Central memory CD8-positive, alpha-beta T cell (primary cell): ENCODE measurements at places on chromosomes 4 and X.

- no peak for DNase-seq
Observed at GRCh38 chr4:90126805-90127204, 389 bp upstream of the CCSER1 start.

- DNase-seq: no peak
Observed at GRCh38 chrX:110012818-110013485, 10.0 kb downstream of the TMEM164 start.

DNA sequence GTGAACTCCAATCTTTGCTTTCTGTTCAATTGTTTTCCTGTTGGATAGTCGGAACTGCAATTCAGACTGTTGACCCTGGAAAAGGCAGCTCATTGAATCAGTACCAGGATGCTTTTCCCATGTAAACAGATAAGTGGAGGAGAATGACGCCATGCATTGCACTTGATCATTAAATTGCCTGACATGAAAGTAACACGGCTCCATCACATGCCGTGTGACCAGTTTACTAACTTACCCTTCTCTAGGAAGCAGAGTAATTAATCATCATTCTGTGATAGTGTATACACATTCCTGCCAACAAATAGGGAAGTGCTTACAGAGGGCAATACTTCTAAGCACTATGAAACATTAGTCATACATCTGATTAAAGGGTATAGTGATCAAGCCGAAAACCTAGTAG lies 101.4 kb downstream of the PPARGC1A start:
- no peak for DNase-seq

DNA sequence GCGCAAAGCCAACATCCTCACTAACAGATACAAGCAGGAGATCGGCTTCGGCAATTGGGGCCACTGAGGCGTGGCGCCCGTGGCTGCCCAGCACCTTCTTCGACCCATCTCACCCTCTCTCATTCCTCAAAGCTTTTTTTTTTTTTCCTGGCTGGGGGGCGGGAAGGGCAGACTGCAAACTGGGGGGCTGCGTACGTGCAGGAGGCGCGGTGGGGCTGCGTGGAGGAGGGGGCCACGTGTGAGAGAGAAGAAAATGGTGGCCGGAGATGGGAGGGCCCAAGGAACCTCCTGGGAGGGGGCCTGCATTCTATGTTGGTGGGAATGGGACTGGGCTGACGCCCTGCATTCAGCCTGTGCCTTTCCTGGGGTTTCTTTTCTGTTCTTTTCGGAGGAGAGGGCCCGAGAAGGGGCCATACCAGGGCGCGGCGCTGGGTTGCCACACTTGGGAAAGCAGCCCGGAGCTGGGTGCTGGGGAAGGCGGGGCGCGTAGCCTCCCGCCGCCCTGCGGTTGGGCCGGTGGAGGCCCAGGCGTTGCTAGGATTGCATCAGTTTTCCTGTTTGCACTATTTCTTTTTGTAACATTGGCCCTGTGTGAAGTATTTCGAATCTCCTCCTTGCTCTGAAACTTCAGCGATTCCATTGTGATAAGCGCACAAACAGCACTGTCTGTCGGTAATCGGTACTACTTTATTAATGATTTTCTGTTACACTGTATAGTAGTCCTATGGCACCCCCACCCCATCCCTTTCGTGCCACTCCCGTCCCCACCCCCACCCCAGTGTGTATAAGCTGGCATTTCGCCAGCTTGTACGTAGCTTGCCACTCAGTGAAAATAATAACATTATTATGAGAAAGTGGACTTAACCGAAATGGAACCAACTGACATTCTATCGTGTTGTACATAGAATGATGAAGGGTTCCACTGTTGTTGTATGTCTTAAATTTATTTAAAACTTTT lies 4.5 kb downstream of the MID1IP1 start:
- no peak for DNase-seq

- no peak for DNase-seq
Observed at GRCh38 chr4:95409127-95409526, 139.6 kb downstream of the UNC5C start.

DNA sequence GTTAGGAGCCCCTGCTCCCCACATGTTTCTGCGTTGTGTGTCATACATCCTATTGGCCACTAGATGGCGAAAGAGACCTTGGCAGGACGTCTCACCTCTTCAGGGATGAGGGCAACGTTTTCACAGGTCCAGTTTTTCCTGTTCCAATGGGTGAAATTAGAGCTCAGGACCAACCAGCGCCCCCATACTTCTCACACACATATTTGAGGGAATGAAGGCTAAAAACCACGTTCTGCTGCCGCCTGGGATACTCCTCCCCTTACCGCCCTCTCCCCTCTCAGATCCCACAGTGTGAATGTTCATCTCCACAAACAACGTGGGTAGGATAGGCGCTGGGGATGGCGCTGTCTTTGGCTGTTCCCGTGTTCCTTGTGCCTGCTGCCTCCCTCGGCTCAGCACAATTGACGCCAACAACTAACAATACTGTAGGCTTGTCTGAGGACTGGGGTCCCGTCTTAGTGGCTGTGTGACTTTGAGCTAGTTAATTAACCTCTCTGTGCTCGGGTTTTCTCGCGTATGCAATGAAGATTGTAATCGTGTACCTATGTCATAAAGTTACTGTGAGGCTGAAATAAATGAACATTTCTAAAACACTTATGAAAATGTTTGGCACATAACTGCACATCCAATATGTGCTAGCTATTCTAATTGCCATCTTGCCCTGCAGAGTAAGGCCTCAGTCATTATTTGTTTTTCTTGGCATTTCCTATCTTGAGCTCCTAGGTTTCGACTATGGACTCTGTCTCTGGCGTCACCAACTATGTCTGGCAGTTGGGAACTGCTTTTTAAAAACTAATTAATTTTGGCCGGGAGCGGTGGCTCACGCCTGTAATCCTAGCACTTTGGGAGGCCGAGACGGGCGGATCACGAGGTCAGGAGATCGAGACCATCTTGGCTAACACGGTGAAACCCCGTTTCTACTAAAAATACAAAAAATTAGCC lies 181.3 kb upstream of the STK26 start:
- peak; percentile 22 for DNase-seq

GRCh38 chr4:76981644-76982043 lies 32.1 kb downstream of the SEPTIN11 start:
- no peak for DNase-seq

DNA sequence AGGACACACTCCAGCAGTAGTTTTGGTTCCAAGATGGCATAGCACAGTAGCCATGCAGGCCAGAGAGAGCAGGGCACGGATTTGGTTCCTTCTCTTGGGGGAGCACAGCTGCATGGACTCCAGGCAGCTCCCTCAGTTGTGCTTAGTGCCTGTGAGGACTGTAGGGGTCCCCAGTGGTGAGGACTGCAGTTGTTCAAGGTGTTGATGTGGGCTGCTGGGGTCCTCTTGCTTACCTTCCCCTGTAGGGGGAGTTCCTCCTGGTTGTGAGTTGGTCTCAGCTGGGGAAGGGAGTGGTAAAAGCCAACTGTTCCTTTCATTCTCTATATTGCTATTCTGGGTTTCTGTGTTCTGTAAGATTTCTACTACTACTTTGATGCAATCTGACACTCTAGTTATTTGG lies 606.5 kb downstream of the MAGEB5 start:
- no peak for DNase-seq

DNA sequence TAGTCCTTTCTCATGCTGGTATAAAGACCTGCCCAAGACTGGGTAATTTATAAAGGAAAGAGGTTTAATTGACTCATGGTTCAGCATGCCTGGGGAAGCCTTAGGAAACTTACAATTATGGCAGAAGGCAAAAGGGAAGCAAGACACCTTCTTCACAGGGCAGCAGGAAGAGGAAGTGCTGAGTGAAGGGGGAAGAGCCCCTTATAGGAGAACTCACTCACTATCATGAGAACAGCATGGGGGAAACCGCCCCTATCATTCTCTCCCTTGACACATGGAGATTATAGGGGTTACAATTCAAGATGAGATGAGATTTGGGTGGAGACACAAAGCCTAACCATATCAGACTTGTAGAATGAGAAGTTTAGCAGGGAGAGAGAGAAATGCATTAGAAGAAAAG lies 373.3 kb upstream of the DIAPH2 start:
- DNase-seq: no peak

GRCh38 chrX:153794018-153794896 lies at the start of the genes IDH3G and SSR4:
Gene IDH3G, minus strand, starts transcription at chrX:153794375. Its CDS starts 49 bp downstream, at chrX:153794326.
Gene SSR4, plus strand, starts transcription at chrX:153794668. Its CDS starts 20 bp downstream, at chrX:153794688.
- peak; percentile 82 for DNase-seq

GRCh38 chr4:116636917-116637316 lies 448.5 kb downstream of the TRAM1L1 start:
- DNase-seq: no peak

- peak; percentile 36 for DNase-seq
Observed at GRCh38 chrX:44343412-44344141, at the start of gene EFHC2. Gene EFHC2, minus strand, starts transcription at chrX:44343672. Its CDS starts 84 bp downstream, at chrX:44343588.

- DNase-seq: no peak
Observed at GRCh38 chrX:57528670-57529255, 63.0 kb upstream of the ZXDB start.
